ENCODE measurements at places on chromosomes 11 and 22. TPM values are rescaled to one million over a fixed set of nuclear protein-coding genes. Genes with fewer than 3 reads are reported as not detected.

Gene ACR
- total RNA-seq: not detected

Gene NXPE1
- total RNA-seq: not detected

Gene POU2F3
- total RNA-seq: not detected

Gene CD3E
- total RNA-seq: not detected

Gene RCN1
- total RNA-seq: 417 TPM

Gene CRKL
- total RNA-seq: 35.1 TPM

Gene SCGB2A2
- not detected for total RNA-seq

Gene GLYAT
- total RNA-seq: not detected

All from epithelial cell of umbilical artery (primary cell).